A673 (cell line): ENCODE measurements at places on chromosomes 3 and 15.

GRCh38 chr3:42505849-42506410 lies 3.5 kb downstream of the VIPR1 start:
- no peaks in the 10 kb centered on the region for H3K4me1 ChIP-seq
- H3K27ac ChIP-seq = no peak overlapping the region
- DNase-seq = no peak
- H3K36me3 ChIP-seq = no peaks in the 10 kb centered on the region
- peaks cover 3% of the 10 kb centered on the region for H3K27me3 ChIP-seq
- H3K4me3 ChIP-seq = no peak overlapping the region

DNA sequence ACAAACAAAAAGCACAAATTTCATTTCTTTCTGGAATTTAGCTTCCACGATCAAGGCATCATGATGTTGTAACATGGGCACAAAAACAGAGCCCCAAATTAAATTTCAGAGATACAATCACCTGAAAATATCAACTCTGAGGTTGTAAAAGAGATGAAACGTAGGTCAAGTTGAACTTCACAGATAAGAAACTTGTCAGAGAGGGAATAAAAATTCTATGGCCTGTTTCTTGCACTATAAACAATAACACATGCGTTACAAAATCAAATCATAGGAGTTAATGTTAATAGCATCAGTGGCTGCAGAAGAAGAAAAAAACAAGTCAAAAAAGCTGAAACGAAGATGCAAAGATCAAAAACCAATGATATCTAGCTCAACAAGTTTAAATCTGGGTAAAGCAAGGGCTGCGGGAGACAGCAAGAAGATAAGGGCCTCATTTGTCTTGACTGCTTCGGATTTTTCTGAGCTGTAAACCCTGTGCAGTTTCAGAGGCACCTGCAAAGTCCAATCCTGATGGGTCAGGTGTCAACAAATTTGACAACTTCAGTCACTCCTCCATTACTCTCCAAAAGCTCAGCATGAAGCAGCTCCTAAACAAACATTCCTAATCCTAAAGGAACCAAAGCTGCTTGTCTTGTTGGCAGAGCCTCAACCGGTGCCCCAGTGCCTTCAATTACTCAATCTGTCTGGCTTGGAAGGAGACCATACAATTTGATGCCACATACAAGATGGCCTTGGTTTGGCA lies 219.8 kb downstream of the STT3B start:
- no peak overlapping the region for H3K4me3 ChIP-seq
- H3K27ac ChIP-seq = no peak overlapping the region
- H3K27me3 ChIP-seq = no peaks in the 10 kb centered on the region
- DNase-seq = no peak

GRCh38 chr3:49462222-49462621 lies 7.8 kb upstream of the DAG1 start:
- no peaks in the 10 kb centered on the region for H3K36me3 ChIP-seq
- no peaks in the 10 kb centered on the region for H3K4me1 ChIP-seq
- H3K27me3 ChIP-seq = no peaks in the 10 kb centered on the region

DNA sequence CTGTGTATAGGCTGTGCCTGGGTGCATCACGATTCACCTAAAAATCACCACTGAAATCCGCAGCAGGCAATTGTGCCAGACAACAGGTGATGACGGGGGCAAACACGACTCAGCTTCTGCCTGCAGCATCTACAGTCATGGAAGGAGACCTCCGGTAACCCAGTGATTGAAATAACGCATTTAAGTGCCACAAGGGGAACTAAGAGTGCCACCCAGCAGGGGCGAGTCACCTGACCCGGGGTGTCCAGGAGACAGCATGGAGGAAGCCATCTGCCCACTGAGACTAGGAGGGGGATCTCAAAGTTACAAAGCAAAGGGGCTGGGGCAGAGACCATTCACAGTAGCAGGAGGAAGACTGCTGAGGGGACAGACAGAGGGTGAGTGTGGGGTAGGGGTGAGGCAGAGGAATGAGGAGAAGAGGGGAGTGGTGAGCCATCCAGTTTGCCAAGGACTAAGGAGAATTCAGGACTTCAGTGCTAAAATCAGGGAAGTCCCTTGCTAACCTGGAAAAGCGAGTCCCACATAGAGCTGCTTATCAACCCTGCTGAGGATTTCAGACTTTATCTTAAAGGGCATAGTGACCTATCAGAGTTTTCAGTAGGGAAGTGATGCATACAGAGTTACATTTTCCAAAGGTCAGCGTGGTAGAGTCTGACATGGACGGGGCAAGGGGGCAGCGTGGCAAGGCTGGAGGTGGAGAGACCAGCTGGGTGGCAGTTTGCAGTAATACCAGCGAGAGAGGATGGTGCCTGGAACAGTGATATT lies 256.7 kb upstream of the HES1 start:
- H3K4me3 ChIP-seq = no peak overlapping the region
- no peaks in the 10 kb centered on the region for H3K27me3 ChIP-seq
- H3K27ac ChIP-seq = no peak overlapping the region
- H3K4me1 ChIP-seq = peaks cover 6% of the 10 kb centered on the region

- H3K36me3 ChIP-seq = no peaks in the 10 kb centered on the region
- H3K4me1 ChIP-seq = no peaks in the 10 kb centered on the region
- no peaks in the 10 kb centered on the region for H3K27me3 ChIP-seq
- H3K27ac ChIP-seq = no peak overlapping the region
Observed at GRCh38 chr15:78944202-78944625, 632 bp downstream of the CTSH start.
